ENCODE measurements at places on chromosomes 3 and 15. TPM values are rescaled to one million over a fixed set of nuclear protein-coding genes. Genes with fewer than 3 reads are reported as not detected.

The GBE1 gene
- total RNA-seq, result 33.4 TPM

The C3orf85 gene
- not detected for total RNA-seq

The CCR8 gene
- not detected for total RNA-seq

The ZMAT3 gene
- 12.6 TPM for total RNA-seq

The AMT gene
- 5.0 TPM for total RNA-seq

DNA sequence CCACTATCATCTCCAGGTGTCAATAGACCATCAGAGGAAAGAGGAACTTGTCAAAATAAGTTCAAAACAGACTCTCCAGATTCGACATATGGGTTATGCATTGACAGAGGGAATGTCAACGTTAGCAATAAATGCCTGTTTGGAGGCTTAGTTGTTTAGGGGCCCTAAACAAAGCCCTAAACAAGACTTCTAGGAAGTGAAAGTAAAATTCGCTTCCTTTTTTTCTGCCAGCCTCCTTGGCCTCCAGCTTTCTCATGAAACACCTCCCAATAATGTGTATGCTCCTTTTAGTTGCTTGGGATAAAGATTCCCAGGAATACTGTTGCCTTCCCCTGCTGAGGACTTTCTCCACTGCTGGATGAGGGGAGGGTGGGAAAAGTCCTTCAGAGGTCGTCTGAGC lies 70.9 kb upstream of the ARNT2 start:
- H3K27ac ChIP-seq, result no peak overlapping the region
- no peaks in the 10 kb centered on the region for H3K4me1 ChIP-seq
- no peak overlapping the region for H3K4me3 ChIP-seq
- H3K27me3 ChIP-seq, result no peaks in the 10 kb centered on the region
- DNase-seq, result no peak
- no peaks in the 10 kb centered on the region for H3K36me3 ChIP-seq

DNA sequence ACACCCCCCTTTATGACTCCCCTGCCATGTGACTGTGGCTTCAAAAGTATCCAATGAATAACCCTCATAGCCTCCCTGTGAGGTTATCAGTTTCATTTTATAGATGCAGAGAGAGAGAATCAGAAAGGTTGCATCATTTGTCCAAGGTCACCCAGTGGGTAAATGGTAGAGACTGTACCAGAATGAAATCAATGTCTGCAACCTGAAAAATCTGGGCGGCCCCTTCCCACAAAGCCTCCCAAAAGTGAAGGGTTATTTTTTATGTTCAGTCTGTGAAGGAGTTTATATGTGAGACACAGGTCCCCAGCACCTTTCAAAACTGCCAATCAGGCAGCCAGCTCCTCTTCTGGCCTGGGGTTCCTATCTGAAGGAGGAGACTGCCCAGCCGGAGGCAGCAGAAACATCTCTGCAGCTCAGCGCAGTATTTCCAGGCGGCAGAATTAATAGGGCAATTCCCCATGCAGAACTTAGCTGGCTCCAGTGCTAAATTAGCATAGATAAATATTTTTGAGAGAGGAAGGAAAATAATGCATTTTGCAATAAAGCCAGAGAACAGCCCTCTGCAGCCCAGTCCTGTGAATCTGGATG lies 130.8 kb upstream of the PRR20G start:
- DNase-seq, result no peak
- no peaks in the 10 kb centered on the region for H3K4me1 ChIP-seq
- no peaks in the 10 kb centered on the region for H3K36me3 ChIP-seq
- no peak overlapping the region for H3K27ac ChIP-seq

GRCh38 chr3:16500093-16500492 lies 13.4 kb downstream of the RFTN1 start:
- H3K27ac ChIP-seq, result no peak overlapping the region
- no peak overlapping the region for H3K4me3 ChIP-seq
- no peaks in the 10 kb centered on the region for H3K36me3 ChIP-seq
- H3K4me1 ChIP-seq, result peaks cover 30% of the 10 kb centered on the region
- no peak for DNase-seq

GRCh38 chr3:195860456-195860855 lies 47.9 kb downstream of the TNK2 start:
- H3K27ac ChIP-seq, result no peak overlapping the region
- no peaks in the 10 kb centered on the region for H3K27me3 ChIP-seq
- DNase-seq, result no peak
- H3K36me3 ChIP-seq, result no peaks in the 10 kb centered on the region
- no peak overlapping the region for H3K4me3 ChIP-seq

GRCh38 chr15:78306176-78306774 lies 6.9 kb upstream of the SKIC8 start:
- H3K27ac ChIP-seq, result no peak overlapping the region
- H3K4me3 ChIP-seq, result no peak overlapping the region
- DNase-seq, result no peak

GRCh38 chr3:66593978-66594377 lies 93.2 kb upstream of the LRIG1 start:
- no peaks in the 10 kb centered on the region for H3K36me3 ChIP-seq
- no peaks in the 10 kb centered on the region for H3K4me1 ChIP-seq
- no peak for DNase-seq
- no peak overlapping the region for H3K4me3 ChIP-seq
- no peaks in the 10 kb centered on the region for H3K27me3 ChIP-seq

DNA sequence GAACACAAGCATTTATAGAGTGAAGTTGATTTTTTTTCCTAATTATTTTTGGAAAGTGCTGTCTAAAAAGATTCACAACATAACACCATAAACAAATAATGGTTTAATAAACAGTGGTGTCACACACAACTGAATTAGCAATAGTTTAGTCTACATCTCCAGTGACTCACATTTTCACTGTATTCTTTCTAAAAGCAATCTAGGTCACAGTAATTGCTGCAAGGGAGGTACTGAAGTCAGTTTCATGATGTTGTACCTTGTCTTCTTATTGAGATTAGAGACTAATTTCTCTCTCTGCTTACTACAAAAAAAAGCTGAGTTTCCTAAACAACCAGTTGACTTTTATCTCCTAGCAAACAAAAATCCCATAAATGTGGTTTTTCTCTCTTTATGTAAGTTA lies 29.6 kb downstream of the PLSCR4 start:
- no peak overlapping the region for H3K27ac ChIP-seq
- no peak for DNase-seq
- H3K36me3 ChIP-seq, result no peaks in the 10 kb centered on the region
- H3K4me3 ChIP-seq, result no peak overlapping the region
- peaks cover 17% of the 10 kb centered on the region for H3K4me1 ChIP-seq

GRCh38 chr3:4680871-4681300 lies 187.7 kb downstream of the ITPR1 start:
- peaks cover 11% of the 10 kb centered on the region for H3K36me3 ChIP-seq
- H3K4me3 ChIP-seq, result no peak overlapping the region
- H3K4me1 ChIP-seq, result no peaks in the 10 kb centered on the region
- DNase-seq, result no peak
- H3K27ac ChIP-seq, result no peak overlapping the region

DNA sequence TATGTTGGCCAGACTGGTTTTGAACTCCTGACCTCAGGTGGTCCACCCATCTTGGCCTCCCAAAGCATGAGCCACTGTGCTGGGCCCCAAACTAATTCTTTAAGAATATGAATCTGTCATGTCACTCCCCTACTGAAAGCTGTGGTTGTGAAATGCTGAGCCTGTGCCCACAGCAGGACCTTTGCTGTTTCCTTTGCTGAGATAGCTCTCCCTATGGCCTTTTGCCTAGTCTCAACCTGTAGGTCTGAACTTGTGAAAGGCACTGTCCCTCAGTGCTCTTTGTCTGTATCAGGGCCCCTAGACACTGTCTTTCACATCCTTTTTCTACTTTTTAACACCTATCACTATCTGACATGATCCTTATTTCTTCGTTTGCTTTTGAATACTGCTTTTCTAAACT lies 62.7 kb upstream of the CCR4 start:
- DNase-seq, result no peak
- no peaks in the 10 kb centered on the region for H3K36me3 ChIP-seq
- H3K4me1 ChIP-seq, result no peaks in the 10 kb centered on the region
- H3K27ac ChIP-seq, result no peak overlapping the region
- H3K27me3 ChIP-seq, result no peaks in the 10 kb centered on the region

GRCh38 chr15:61307474-61307873 lies 78.4 kb upstream of the RORA start:
- DNase-seq, result no peak
- no peak overlapping the region for H3K4me3 ChIP-seq
- H3K27ac ChIP-seq, result no peak overlapping the region
- no peaks in the 10 kb centered on the region for H3K4me1 ChIP-seq
- no peaks in the 10 kb centered on the region for H3K36me3 ChIP-seq

DNA sequence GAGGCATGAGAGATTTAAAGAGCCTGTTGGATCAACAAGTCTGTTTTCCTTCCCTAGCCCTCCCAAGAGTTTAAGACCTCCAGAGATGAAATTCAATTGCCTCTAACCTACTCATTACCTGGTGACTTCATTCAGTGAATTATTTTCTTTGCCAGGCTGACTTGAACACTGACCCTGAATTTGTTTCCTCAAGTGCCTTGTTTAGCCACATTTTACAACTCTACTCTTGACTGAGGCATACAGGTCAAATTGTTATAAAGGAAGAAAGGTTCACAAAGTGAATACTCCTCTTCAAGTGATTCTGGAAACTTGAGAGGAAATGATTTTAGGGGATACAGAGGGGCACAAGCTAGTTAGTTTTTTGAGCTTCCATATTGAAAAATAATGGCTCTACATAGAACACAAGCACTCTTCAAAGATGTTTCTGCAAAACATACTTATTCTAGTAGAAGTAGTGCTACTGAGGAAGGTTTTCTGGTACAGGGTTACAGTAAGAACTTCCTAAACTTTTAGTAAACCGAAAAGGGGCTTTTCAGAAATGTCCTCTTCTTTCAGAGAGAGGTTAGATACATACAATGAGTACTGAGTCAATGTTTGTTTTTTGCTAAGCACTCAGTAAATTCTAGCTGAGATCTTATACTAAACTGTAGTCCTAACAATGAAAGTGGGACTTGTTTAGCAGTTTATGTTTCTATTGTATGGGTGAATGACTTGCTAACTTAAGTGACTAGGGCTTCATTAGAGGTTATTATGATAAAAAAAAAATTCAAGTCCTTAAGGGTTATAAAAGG lies 137.4 kb upstream of the SATB1 start:
- no peak overlapping the region for H3K4me3 ChIP-seq
- H3K36me3 ChIP-seq, result no peaks in the 10 kb centered on the region
- no peak overlapping the region for H3K27ac ChIP-seq
- H3K4me1 ChIP-seq, result no peaks in the 10 kb centered on the region
- H3K27me3 ChIP-seq, result no peaks in the 10 kb centered on the region
- no peak for DNase-seq

- no peak overlapping the region for H3K4me3 ChIP-seq
- H3K36me3 ChIP-seq, result no peaks in the 10 kb centered on the region
- H3K27me3 ChIP-seq, result no peaks in the 10 kb centered on the region
- no peak overlapping the region for H3K27ac ChIP-seq
Measured at GRCh38 chr3:30614373-30614772, 8.0 kb downstream of the TGFBR2 start.

Data from thyroid gland (tissue), 4 donors.